Stimulated activated CD8-positive, alpha-beta memory T cell treated with anti-CD3 and anti-CD28 coated beads, Interleukin-15, amount 100 ng/mL, for 24 hours (primary cell): ENCODE measurements at places on chromosomes 7 and 10.
A peak's percentile ranks its signal among the peaks of the same experiment; 100 is the strongest.

- no peak for DNase-seq
Measured at GRCh38 chr7:104206841-104207240, 972 bp downstream of the ORC5 start.

- DNase-seq = no peak
Measured at GRCh38 chr7:25238066-25238725, 9.9 kb upstream of the NPVF start.

- DNase-seq = no peak
Measured at GRCh38 chr10:102405632-102406031, 10.1 kb downstream of the NFKB2 start.

- DNase-seq = no peak
Measured at GRCh38 chr7:103824251-103824650, 165.2 kb downstream of the RELN start.

DNA sequence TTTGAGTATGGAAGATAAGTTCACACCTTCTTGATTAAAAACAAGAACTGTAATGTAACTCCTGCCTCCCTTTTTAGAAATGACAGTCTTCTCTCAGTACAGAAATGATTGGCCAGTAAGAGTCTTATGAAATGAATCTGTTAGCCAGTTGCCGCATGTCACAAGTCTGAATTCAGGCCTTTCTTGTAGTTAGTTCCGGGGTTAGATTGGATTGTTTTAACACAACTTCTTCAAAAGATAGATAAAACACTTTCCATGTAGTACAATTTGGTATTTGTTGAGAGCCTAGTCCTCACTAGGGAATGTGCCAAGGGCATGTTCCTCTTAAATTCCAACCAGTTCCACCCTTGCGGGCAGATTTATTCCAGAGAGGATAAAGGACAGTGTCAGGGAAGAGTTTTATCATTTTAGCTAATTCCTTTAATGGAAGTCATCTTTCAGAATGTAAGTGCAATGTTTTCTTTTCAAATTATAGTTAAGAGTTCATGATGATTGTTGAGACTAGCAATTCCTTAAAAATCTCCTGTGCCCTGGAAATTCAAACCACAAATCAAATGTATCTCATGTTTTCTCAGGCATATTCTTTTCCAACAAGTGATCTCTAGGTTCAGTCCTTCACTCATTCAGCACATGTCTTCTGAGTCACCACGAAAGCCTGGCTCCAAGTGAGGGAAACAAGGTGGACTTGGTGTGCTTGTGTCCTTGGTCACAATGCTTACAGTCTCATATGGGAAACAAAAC is 4.1 kb downstream of the FHIP2A start:
- no peak for DNase-seq

DNA sequence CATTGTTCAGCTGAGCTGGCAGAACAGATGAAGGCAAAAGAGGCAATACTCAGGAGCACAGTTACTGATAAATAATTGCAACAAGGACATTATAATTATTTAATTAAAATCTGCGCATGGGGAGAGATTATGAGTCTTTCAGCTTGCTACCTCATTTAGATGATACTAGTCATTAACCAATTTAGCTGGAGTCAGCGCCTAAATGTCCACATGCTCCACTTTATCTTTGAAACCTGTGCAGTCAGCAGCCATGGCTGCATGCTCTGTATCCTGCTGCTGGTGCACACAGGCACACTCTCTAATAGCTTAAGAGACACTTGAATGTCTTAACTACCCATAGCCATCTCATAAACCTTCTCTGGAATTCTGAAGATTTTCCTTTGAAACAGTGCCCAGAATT is 196.8 kb downstream of the PPP1R3A start:
- no peak for DNase-seq

GRCh38 chr10:69838853-69839252 is 37.1 kb downstream of the COL13A1 start:
- DNase-seq = no peak

GRCh38 chr10:83533290-83533689 is 606.0 kb upstream of the GHITM start:
- no peak for DNase-seq

DNA sequence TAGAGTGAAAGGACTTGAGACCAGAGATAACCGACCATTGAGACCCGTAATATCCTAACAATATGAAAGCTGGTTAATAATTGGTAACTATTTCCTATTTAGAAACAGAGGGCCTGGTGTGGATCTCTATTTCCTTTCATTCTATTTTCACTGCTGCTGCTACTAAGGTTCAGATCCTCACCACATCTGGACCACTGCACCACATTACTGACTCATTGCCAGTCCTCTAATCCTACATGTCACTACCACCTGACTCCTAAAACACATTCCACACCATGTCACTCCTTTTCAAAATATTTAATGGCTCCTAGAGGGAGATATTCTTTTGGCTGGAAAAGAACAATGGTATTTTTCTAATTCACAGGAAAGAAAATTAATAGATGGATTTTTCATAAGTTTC is 6.4 kb downstream of the USP54 start:
- DNase-seq = no peak

DNA sequence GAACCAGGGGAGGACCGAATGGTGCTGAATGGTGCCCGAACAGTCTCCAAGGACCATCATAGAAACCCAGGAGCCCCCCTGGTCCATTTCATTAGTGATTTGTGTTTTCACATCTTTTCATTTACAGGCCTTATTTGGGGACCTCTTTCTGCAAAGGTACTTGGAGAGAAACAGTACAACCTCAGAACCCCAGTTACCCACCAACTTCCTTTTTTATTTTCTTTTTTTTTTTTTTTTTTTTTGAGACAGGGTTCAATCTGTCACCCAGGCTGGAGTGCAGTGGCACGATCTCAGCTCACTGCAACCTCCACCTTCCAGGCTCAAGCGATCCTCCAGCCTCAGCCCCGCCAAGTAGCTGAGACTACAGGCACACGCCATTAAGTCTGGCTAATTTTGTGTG is 13.0 kb upstream of the ELN start:
- no peak for DNase-seq

DNA sequence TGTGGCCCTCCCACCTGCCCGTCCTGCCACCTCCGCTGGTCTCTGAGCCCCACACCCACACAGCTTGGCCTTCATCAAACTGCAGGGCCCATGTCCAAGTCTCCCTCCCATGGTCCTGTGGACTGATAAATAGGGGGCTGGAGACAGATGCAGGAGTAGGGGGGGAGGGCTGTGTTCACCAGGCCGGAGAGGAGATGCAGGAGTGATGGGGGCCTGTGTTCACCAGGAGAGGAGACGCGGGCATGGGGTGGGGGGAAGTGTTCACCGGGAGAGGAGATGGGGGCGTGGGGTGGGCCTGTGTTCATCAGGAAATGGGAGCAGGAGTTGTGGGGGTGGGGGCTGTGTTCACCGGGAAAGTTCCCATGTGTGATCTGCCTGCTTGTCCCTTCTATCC is 37.0 kb downstream of the JAKMIP3 start:
- DNase-seq = no peak

- DNase-seq = no peak
Measured at GRCh38 chr10:101143345-101143630, 12.2 kb downstream of the TLX1 start.

DNA sequence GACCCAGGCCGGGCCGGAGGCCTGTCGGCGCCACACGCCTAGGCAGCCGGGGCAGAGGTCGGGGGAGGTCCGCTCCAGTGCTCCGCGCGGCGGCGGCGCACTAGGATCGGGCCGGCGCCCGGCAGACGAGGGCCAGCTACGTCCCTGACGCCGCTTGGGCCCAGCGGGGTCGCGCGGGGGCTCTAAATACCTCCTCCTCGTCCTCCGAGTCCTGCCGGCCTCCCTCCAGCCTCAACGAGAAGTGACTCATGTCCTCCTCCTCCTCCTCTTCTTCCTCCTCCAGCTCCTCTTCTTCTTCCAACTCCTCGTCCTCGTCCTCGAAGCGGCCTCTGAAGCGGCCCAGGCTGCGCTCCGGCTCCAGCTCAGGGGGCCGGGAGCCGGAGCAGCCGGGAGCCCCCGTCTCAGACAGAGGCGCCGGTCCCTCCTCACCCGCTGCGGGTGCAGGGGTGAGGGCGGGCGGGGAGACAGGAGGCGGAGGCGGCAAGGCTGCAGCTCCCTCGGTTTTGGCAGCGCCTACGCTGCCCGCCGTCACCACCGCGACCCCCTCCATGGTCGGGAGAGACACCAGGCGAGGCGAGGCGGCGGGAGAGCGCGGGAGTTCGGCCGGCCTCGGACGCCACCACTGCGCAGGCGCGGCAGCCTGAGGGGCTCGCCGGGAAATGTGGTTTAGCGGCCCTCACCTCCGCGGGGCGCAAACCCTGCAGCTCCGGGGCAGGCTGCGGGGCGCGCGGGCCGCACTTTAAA is at the start of gene PCGF6:
PCGF6 (minus strand) TSS at position 624 of the 744 bp plus-strand sequence; CDS start at position 550, 74 bp downstream.
- DNase-seq = peak; percentile 54

DNA sequence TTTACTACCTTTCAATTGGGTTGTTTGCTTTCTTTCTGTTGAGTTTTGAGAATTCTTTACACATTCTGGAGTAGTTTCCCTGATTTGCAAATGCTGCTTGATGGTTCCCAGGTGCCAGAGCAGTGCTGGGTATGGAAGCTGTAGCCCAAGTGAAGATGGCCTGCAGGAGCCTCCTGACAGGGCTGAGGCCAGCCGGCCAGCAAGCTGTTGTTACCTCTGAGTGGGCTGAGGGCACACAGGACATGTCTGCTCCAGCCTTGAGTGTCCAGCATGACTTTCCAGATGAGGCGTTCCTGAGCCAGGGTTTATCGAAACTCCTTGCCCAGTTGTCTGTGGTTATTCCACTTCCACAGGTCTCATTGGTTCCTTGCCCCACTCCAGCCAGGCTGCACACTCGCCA is 164.6 kb upstream of the TNS3 start:
- DNase-seq = no peak

DNA sequence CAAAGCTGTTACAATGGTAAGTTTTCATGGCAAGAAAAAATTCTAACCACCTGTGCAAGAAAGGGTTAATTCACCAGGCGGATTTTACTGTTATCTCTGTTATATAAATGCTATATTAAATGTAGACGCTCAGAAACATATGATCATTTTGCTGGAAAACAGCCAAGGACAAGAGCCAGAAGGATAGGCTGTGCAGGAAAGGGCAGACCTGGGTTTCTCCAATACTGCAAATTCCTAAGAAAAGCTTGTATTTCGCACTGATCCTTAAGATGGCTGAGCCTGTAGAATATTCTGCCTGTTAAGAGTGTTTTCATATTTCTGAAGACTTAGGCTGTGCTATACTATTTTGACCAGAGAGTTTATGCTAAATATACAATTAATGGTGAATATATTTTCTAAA is 564.1 kb upstream of the KCND2 start:
- no peak for DNase-seq

- no peak for DNase-seq
Measured at GRCh38 chr10:43255634-43256431, 11.0 kb downstream of the RASGEF1A start.
